ENCODE measurements at places on chromosomes 16 and 17.

- no peak for DNase-seq
Observed at GRCh38 chr17:3034578-3034920, 28.9 kb downstream of the OR1D5 start.

GRCh38 chr16:59210955-59211541 lies 476.9 kb upstream of the GOT2 start:
- no peak for DNase-seq

- DNase-seq = no peak
Observed at GRCh38 chr17:47318197-47318918, 5.4 kb upstream of the EFCAB13 start.

DNA sequence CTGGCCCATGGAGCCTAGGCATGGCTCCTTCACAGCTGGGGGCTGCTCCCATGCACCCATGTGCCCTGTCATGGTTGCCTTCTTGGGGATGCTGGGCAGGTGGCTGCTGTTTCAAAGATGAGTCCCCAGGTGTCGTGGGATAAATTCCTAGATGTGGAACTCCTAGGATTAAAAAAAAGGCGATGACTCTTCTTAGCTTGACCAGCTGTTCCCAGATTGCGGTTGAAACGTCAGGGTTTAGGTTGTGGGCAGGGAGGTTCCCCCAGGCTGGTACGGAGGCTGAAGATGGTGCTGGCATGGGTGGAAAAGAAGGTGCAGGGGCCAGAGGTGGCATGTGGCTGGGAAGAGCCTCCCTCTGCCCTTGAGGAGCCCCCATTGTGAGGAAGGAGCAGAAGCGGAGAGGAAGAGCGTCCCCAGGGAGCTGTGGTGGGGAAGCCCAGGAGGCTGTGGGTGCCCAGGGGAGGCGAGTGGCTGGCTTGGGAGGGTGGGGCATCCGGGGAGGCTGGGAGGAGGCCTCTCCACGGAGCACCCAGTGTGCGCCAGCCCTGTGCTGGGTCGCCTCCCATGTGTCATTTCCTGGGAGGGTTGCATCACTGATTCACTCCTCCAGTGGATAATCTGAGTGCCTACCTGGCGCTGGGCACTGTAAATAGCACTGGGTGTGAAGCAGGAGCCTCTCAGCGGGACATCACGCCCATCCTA lies 7.5 kb upstream of the KCNJ12 start:
- no peak for DNase-seq

DNA sequence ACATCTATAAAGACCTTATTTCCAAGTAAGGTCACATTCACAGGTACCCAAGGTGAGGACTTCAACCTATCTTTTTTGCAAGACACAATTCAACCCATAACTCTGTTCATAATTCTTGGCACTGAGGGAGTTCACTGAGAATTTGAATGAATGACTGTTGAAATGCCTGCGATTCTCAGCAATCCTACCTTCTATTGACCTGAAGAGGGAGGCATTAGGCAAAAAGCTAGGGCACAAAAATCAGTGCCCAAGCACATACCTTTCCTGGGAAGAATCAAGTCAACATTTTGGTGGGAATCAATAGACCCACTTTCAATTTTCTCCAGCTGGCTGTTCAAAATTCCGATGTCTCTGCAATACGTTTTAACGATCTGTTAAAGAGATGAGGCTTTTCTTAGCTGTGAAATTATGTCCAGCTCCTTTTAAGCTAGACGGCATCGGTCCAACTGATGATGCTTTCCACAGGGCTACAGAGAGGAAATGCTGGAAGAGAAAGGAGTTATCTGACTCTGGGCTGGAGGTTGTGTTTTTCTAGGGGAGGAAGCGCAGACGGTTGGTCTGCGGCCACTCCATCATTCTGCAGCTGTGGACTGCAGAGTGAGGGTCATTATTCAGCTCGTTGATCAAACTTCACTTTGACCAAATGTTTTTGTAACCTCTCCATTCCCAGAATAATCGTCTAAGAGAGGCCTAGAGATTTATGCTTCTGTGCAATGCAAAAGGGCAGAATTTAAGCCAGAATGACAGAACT lies 25.2 kb downstream of the BCO1 start:
- no peak for DNase-seq

GRCh38 chr17:35051183-35051578 lies 12.3 kb downstream of the RFFL start:
- DNase-seq = no peak

- no peak for DNase-seq
Observed at GRCh38 chr16:77336637-77337036, 98.2 kb downstream of the ADAMTS18 start.

- no peak for DNase-seq
Observed at GRCh38 chr16:77183137-77183536, 7.9 kb upstream of the MON1B start.

GRCh38 chr17:34398990-34399389 lies 36.0 kb upstream of the CCL1 start:
- no peak for DNase-seq

- no peak for DNase-seq
Observed at GRCh38 chr16:69306031-69306430, 5.1 kb upstream of the VPS4A start.

DNA sequence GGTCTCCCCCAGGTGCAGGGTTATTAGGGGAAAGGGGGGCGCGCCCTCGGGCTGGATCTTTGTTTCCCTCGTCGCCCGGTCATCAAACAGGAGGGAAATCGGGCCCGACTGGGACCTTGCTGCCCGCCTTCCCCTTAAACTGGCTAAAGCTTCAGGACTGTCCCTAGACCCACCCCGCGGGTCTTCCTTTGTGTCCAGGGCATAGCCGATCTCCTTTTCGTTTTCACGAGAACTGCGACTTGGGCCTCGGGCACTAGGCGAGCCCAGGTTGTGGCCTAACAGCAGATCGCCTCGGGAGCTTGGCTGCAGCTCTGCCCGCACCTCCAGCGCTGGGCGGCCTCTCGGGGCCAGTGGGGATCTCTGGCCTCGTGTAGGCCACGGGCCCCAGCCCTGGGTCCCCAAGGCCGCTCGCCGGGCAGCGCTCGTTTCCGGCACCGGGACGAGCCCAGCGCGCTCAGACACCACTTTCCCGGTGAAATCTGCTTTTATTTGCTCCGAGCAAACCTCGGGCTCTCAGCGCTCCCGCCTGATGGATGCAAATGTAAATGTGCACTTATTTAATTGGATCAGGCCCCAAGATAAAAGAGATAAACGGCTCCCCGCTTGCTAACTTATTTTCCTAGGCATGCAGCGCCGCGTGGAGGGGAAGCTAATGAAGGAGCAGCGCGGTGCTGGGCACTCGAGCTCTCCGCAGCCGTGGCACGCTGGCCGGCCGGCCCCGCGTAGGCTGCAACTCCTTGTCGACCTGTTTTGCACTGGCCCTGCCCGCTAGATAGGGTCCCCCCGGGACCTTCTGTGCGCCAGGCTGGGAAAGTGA lies 7.8 kb downstream of the IRX5 start:
- no peak for DNase-seq

GRCh38 chr17:17818088-17818526 lies 18.7 kb downstream of the SREBF1 start:
- DNase-seq = no peak

DNA sequence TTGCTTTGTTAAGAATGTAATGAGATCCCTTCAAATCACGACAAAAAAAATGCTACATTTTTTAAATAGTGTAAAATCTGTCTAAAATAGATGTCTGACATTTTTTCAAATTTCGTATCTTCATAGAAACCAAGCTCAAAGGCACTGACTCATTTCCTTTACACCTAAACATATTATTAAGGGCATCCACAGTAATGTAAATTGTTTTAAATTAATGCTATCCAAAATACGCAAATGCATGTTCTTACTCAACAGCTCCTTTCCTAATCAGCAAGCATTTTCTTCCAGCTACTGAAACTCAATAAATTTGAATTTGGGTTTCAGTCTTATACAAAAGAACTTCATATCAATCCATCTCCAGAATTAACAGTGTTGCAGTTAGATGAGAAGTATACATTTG lies 4.3 kb downstream of the C16orf87 start:
- DNase-seq = no peak

GRCh38 chr16:67593288-67593687 lies 31.0 kb downstream of the CTCF start:
- no peak for DNase-seq

GRCh38 chr17:72118335-72119076 lies 2.3 kb upstream of the SOX9 start:
- DNase-seq = peak; percentile 70

GRCh38 chr16:4052801-4053293 lies 63.4 kb downstream of the ADCY9 start:
- DNase-seq = no peak

GRCh38 chr16:19696328-19696727 lies 21.7 kb downstream of the KNOP1 start:
- DNase-seq = peak; percentile 54

DNA sequence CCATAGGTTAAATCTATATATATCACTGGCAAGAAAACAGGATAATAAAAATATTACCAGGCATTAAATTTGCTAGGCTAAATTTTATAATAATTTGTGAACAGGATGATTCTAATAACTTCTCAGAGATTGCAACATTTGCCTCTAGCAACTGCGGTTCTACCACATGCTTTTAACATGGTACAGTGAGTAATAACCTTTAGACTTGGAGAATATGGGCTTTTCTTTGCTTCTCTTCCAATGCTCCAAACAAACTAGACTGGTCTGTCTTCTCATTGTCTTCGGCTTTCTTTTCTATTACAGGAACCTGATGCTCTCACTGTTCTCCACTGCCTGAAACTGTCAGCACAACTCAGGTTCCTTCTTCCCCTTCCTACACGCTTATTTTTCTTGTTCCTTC lies 80.6 kb downstream of the CA4 start:
- DNase-seq = no peak

GRCh38 chr16:31248344-31248743 lies 11.4 kb upstream of the ITGAM start:
- DNase-seq = no peak

DNA sequence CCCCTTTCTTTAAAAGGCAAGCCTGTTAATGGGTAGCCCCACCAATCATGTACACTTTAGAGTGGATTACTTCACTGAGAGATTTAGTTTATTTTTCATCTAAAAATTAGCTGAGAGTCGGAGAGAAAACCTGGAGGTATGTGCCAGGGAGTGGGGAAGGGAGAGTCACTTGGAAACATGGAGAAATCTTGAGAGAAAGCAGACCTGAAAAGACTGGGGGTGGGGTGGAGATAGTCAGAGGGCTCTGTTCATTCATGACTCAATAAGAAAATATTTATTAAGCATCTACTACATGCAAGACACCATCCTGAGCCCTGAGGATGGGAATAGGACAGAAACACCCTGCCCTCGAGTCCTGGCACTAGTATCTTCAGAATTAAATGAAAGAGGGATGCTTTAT lies 27.4 kb upstream of the RCVRN start:
- no peak for DNase-seq

- DNase-seq = no peak
Observed at GRCh38 chr16:2237493-2238149, 1.4 kb downstream of the DNASE1L2 start.

DNA sequence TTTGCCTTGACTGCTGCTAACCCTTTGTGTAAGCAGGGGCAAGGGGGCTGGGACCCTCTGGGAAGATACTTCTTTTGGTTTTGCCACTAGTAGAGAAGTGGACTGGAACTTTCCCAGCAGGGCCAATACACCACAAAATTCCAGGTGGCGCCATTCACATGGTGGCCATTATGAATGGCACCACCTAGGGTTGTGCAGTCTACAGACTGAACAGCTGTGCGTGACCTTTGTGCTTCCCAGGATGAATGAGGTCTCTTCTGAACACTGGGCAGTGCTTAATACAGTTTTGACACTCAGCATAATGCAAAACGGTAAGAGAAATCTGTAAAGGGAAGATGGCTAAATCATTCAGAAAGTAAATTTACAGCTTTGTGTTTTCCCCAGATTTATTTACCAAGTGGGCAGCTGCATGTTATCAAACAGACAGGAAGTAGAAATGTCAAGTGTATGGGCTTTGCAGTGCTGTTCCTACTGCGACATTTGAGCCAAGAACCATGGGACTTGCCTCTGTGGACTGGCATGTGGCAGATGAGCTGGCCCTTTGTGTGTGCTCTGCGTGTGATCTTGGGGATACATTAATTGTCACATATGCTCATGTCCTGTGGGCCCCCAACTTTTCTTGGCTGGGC lies 9.2 kb downstream of the SYT17 start:
- DNase-seq = no peak

All from NCI-H1694 (cell line).